T-helper 2 cell treated with Interferon-gamma antibody and Interleukin-4, amounts not matched to agents 100 ng/mL and 5 ng/mL, for 36 hours (primary cell): ENCODE measurements at places on chromosomes 2 and 18. TPM values are rescaled to one million over a fixed set of nuclear protein-coding genes. Genes with fewer than 3 reads are reported as not detected.

Gene IL1R1
- total RNA-seq = 0.05 and 0.11 TPM in 2 replicates

Gene HSPE1
- total RNA-seq = 145 and 151 TPM in 2 replicates

Gene B3GNT7
- not detected in 2 replicates for total RNA-seq

Gene NEU4
- 0.27 and 0.64 TPM in 2 replicates for total RNA-seq

Gene PLGLB2
- 4.4 and 5.2 TPM in 2 replicates for total RNA-seq

Gene NAPG
- 31.4 and 32.0 TPM in 2 replicates for total RNA-seq

Gene ADD2
- total RNA-seq = 3.4 and 4.0 TPM in 2 replicates

Gene SERPINB3
- not detected in 2 replicates for total RNA-seq

Gene NOSTRIN
- not detected in 2 replicates for total RNA-seq

Gene ASB18
- not detected in 2 replicates for total RNA-seq

Gene SLC11A1
- total RNA-seq = 0.16 and 0.27 TPM in 2 replicates

Gene LRRC30
- total RNA-seq = not detected in 2 replicates

Gene INHBB
- 0.09 TPM in 1 of 2 replicates, not detected in the other for total RNA-seq

Gene IL37
- total RNA-seq = not detected in 2 replicates

Gene TNFAIP6
- total RNA-seq = not detected in 2 replicates

Gene NEU2
- not detected in 2 replicates for total RNA-seq

Gene KCNE4
- total RNA-seq = not detected in 2 replicates

Gene OTOS
- total RNA-seq = not detected in 2 replicates

Gene CAPN13
- total RNA-seq = not detected in 2 replicates

Gene ITPRIPL1
- total RNA-seq = 34.2 and 35.8 TPM in 2 replicates

Gene PLCD4
- total RNA-seq = 0.30 and 0.48 TPM in 2 replicates

Gene SERPINB13
- total RNA-seq = not detected in 2 replicates

Gene STPG4
- total RNA-seq = 0.30 and 0.50 TPM in 2 replicates

Gene MC2R
- total RNA-seq = not detected in 2 replicates

Gene OSBPL1A
- total RNA-seq = 0.68 and 1.5 TPM in 2 replicates

Gene NMUR1
- 6.9 and 8.1 TPM in 2 replicates for total RNA-seq

Gene RAD51AP2
- total RNA-seq = not detected in 2 replicates

Gene PID1
- total RNA-seq = not detected in 2 replicates

Gene MAP3K19
- not detected in 2 replicates for total RNA-seq

Gene NAB1
- total RNA-seq = 27.0 and 27.6 TPM in 2 replicates

Gene NPPC
- not detected in 2 replicates for total RNA-seq

Gene SLC30A3
- 0.14 and 0.48 TPM in 2 replicates for total RNA-seq

Gene AGXT
- not detected in 2 replicates for total RNA-seq
